ENCODE measurements at places on chromosomes 7 and 10.

DNA sequence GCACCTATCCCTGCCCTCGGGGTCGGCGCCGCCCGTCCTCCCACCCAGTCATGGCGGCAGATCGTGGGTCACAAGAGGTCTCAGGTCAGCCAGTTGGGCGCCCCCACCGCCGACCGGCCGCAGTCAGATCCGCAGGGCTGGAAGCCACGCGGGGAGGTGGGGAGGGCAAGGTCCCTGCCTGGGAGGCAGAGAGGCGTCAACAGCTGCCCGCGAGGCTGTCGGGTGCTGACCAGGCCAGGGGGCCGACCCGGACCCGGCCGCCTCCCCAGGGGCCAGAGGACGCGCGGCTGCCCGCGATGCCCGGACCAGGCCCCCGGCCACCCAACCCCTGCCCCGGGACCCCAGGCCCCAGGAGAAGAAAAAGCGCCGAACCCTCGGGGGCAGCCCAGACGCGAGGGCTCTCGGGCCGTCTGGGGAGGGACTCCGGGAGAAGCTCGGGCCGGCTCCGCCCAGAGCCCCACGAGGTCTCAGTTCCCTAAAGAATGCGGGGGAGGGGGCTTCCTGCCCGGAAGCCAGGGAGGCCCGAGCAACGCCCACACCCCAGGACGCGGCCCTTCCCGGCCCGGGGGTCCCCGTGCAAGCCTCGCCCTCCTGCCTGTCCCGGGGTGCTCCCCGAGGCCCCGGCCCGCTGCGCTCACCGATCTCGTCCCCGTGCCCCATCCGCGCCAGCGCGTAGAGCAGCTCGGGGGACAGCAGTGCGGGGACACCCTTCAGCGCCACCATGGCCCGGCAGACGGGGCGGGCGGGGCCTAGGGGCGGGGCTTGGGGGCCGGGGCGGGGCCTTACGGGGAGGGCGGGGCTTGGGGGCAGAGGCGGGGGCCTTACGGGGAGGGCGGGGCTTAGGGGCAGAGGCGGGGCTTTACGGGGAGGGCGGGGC is at the start of gene FUOM:
FUOM (minus strand) TSS at position 735 of the 877 bp plus-strand sequence; CDS start at position 723, 12 bp downstream.
- DNase-seq = no peak

GRCh38 chr10:62000037-62000603 is 98.6 kb downstream of the ARID5B start:
- no peak for DNase-seq

GRCh38 chr7:121054925-121055324 is 66.4 kb downstream of the CPED1 start:
- no peak for DNase-seq

DNA sequence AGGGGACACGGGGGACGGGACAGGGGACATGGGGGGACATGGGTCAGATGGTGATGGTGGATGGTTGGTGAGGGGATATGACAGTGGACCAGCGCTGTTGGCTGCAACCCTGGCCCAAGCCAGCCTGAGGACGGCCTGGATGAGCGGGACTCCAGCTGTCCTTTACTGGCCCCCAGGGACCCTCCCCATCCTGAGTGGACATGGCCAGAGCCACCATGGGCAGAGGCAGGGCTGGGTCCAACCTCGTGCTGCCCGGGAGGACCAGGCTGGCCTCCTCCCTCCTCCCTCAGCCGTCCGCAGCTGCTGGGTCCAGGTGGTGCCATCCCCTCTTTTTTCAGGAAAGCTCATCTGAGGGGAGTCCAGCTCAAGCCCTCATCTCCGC is 30.4 kb downstream of the GET4 start:
- DNase-seq = no peak

DNA sequence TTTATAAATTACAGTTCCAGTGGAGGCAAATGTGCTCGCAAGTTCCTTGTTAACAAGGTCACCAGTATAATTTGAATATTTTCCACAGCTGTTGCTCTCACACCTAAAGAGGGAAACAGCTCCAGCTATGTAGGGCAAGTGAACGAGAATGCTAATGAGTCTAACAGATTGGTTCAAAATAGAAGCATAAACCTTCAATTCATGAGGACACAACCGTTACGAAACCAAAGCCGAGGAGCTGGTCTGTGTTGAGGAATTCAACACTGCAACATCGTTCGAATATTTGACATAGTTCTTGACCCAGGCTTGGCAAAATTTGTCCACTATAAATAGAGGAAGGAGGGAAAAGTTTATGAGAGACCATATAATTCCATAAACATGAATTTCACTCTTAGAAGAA is 161.3 kb downstream of the KLF6 start:
- DNase-seq = no peak

- DNase-seq = no peak
Observed at GRCh38 chr10:116708391-116708821, 34.0 kb downstream of the HSPA12A start.
